ENCODE measurements at places on chromosomes 13 and 19. TPM values are rescaled to one million over a fixed set of nuclear protein-coding genes. Genes with fewer than 3 reads are reported as not detected.

- DNase-seq: no peak
Observed at GRCh38 chr13:100773923-100774663, 99.5 kb upstream of the TMTC4 start.

DNA sequence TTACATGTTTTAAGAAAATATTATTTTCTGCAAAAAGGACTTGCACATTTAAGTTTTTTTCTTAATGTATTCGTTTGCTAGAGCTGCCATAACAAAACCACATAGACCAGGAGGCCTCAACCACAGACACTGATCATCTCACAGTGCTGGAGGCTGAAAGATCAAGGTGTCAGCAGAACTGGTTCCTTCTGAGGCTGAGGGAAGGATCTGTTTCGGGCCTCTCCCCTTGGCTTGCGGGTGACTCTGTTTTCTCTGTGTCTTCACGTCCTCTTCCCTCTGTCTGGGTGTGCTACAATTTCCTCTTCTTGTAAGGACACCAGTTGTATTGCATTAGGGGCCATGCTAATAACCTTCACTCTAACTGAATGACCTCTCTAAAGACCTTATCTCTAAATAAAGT is 364.2 kb downstream of the IRS2 start:
- DNase-seq: no peak

DNA sequence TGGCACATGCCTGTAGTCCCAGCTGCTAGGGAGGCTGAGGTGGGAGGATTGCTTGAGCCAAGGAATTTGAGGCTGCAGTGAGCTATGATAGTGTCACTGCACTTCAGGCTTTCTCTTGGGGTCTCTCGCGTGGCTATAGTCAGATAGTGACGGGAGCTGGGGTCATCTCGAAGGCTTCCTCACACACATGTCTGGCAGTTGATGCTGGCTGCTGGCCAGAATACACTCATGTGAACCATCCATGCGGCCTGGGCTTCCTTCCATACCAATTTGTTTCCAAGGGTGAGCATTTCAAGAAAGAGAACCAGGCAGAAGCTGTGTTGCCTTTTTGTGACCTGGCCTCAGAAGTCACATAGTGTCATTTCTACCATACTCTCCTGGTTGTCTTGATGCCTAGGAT is 26.4 kb downstream of the LEUTX start:
- peak; percentile 18 for DNase-seq

LILRA5 gene
- not detected for total RNA-seq

Measured in RPMI7951 (cell line).